ENCODE measurements at places on chromosomes 3 and 15.

GRCh38 chr15:69493406-69493805, 40.8 kb downstream of the RPLP1 start:
- no peak for DNase-seq

- peak; percentile 48 for DNase-seq
These were observed 634 bp downstream of the MINDY2 start for GRCh38 chr15:58771621-58772250.

DNA sequence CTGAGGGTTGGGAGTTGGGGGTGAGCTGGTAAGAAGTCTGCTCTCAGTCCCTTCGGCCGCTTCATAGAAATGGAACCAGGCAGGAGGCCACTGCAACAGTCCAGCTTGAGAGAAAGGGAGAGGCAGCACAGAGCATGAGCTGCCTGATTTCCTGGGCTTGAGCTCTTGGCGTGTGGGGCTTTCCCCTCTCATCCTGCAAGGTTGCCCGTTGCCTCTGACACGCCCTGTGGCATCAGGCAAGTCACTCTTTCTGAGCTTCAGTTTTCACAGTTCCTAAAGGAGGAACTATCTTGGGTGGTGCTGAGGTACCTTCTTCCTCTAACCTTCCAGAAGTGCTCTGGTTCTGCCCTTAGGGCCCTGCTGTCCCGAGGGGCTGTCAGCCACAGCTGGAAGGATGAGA, 4.9 kb downstream of the MESP2 start:
- no peak for DNase-seq

GRCh38 chr15:91099995-91100813, at the start of gene SV2B:
Gene SV2B (plus strand): TSS chr15:91100257. CDS start chr15:91226264, 126,007 bp downstream.
- DNase-seq = no peak

- peak; percentile 59 for DNase-seq
These were observed 31.5 kb upstream of the FAM107A start for GRCh38 chr3:58608648-58609047.

- DNase-seq = no peak
These were observed 57.2 kb downstream of the OXNAD1 start for GRCh38 chr3:16322189-16322588.

DNA sequence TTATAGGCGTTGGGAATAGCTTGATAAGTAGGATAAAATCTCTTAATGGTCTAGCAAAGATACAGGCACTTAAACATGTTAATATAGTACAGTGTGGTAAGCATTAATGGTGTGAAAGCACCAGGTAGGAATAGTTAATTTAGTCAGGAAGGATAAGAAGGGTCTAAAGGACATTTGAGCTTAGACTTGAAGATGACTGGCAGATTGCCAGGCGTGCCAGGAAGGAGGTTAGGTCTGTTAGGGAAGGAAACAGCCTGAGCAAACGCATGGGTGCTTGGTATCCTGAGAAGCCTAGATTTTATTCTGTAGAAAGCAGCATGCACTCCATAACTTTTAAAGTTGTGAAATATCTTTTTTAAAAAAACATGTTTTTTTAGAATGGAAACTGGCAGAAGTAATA, 17.7 kb downstream of the SEC62 start:
- DNase-seq = no peak

DNA sequence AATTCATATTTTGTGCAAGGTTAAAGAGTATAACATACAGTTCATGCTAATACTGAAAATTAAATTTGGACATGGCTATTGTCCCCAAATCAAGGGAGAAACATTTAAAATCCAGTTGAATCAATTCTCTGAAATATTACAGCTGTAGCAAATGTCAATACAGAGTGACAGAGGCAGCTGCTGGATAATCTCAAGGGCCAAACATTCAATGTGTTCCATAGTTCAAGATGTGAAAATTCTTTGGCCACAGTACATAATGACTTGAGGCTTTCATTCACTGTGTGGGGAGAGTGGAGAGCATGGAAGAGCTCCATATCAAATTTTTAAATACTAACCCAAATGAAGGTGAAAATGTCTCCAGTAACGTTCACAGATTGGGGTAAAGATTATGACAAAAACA, 1192.8 kb upstream of the CADM2 start:
- no peak for DNase-seq

DNA sequence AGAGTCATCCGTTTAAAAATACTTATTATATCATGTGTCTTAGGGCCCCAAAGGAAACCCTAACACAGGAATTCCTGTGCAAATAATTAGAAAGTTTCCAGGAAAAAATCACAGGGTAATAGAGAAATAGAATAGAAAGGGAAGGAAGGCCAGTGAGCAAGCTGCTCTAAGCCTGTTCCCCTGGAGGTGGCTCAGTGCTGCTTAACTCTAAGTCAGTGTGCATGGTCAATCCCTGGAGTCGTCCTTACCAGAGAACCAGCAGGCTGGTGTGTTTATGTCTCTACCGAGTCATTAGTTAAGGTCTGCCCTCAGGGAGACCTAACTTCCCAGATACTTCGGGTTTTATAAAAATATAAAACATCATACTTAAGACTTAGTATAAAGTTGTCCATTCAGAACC, 21.0 kb upstream of the MCF2L2 start:
- no peak for DNase-seq

GRCh38 chr3:183518491-183519251, 36.8 kb downstream of the KLHL6 start:
- DNase-seq = no peak

GRCh38 chr3:99626417-99626788, 12.0 kb upstream of the COL8A1 start:
- DNase-seq = no peak

- no peak for DNase-seq
These were observed 32.1 kb downstream of the FOXP1 start for GRCh38 chr3:71551311-71551919.

GRCh38 chr3:114378760-114379159, 84.9 kb downstream of the TIGIT start:
- DNase-seq = no peak

- no peak for DNase-seq
These were observed 23.6 kb upstream of the KIF23 start for GRCh38 chr15:69390575-69390974.

- no peak for DNase-seq
These were observed 121.8 kb upstream of the NPHP3 start for GRCh38 chr3:132843851-132844553.

- no peak for DNase-seq
These were observed 51.1 kb downstream of the CGNL1 start for GRCh38 chr15:57427367-57427821.

DNA sequence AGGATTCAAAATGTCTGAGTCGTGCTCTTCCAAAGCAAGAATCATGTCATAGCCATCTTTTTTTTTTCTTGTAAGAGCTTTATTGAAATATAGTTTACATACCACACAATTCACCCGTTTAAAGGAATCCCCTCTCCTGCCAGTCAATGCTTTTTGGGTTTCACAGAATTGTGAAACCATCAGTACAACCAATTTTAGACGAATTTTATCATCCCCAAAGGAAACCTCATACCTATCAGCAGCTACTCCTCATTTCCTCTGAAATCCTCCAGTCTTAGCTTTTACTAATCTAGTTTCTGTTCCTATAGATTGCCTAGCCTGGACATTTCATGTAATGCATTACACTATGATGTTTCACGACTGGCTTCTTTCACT, 39.6 kb downstream of the ADIPOQ start:
- DNase-seq = no peak

- no peak for DNase-seq
These were observed 78.2 kb downstream of the GALK2 start for GRCh38 chr15:49248291-49248690.

DNA sequence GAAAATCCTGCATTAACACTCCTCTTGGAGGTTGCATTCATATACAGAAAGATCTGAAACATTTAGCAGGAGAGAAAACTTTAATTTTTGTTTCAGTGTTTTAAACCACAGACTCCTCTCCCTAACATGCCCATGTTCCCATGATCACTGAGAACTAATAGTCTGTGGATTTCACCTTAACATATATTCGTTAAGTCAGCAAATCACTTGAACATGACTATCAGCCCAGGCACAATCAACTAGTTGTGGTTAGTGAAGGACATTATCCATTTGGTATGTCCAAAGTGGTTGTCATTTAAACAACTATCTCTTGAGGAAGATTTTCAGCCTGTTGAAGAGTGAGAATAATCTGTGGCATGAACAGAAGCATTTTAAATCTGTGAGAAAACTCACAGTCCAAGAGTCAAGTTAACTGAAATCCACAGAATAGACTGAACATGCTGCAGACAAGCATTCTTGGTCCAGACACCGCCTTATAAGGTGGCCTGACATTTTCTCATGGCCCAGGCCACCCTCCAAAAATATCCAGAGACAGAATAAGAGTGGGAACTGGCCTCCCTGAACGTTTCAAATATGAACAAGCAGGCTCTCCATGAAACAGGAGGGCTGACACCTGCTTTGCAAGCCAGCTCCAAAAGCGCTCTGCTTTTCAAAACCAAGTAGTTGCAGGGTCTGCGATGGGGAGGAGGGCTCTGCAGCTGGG, 39.9 kb upstream of the ADCY5 start:
- DNase-seq = no peak

- DNase-seq = no peak
These were observed 15.0 kb upstream of the C15orf61 start for GRCh38 chr15:67505675-67506572.

DNA sequence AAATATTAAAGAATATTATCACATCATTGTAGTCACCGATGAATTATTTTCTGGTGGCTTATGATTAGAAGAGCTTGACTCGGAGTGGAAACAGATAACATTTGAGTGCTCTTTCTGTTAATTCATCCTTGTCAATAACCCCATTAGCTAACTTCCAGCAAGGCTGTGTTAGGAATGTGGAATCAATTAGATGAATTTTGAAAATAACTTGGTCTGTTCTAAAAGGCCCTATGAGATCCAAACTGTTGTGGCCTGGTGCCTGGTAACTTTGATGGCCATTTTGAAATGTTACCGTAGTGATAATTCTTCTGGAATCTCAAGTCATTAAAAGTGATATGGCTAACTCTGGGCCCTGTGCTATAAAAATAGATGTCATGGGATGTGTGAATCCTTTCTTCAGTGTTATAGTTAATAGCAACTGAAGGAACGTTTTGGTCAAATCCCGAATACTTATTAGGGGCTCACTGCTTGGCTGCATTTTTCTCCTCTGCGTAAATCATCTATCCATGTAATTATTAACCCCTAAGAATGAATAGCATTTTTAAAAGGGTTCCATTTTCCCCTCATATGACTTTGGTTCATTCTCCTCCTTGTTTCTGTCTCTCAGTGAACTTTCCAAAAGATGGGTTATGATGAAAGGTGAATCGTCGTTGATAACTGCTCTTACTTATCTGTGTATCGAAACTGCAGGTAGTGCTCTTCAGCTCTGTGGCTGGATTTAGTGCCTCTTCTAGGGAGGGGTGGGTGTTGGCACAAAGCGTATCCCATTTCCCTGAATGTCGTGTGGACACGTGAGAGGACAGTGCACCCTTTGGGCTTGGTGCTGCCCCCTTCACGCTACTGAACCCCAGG, 82.7 kb downstream of the IGF1R start:
- DNase-seq = no peak

DNA sequence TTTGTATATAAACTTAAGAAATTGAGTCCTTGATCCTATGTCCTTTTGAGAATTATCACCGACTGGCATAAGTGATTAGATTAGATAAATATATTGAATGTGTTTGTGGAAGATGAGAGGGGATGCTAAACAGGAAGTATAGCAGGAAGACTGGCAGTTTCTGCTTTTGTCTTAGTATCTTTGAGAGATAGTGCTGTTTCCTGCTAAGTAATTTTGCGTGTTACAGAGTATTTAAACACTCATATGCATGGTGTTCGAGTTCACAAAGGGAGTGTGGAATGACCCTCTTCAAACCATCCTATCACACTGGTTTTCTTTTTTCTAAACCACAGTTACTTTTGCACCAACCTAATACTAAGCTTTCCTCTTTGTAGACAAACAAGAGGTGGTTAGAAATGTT, 106.0 kb downstream of the KLHL25 start:
- DNase-seq = no peak

DNA sequence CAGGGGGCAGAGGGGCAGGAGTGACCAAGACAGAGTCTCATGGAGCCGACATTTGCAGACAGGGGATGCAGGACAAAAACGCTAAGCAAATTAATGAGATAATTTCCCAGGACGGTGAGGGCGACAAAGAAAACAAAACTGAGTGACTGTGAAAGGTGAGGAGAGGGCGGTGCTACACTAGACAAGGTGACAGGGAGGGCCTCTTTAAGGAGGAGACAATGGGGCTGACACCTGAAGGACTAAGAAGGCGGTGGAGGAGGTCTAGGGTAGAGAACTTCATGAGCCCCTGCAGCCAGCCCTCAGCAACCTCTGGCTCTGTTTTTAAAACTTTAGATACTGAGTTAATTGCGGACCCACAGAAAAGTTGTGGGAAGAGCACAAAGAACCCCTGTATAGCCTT, 41.6 kb downstream of the IQSEC1 start:
- DNase-seq = no peak

DNA sequence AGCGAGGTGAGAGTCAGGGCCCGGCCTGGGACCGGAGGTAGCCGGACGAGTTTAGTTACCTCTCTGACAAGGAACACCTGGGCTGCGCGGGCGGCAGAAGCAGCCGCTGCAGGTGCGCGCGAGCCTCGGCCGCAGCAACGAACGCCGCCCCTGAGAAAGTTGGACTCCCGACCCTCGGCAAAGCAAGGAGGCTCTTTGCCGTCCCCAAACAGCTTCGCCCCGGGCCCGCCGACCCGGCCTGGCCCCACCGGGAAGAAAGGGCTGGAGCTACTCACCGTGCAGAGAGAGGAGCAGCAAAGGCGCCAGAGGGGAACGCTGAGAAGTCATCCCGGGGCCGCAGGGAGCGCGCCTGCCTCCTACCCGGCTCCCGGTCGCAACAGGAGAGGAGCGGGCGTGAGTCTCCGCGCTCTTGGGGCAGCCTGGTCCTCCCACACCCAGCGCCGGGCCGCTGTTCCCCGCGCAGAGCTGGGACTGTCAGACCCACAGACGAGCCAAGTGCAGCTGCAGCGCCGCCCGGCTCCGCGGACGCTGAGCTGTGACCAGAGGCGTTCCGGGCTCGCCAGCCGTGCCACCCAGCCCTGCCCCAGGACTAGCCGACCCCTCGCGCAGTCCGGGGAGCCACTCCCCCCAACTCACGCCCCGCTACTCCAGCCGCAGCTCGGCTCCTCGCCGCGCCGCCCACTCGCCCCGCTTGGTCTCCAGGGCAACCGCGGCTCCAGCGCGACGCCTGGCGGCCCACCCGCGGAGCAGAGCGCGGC, at the start of gene IGSF11:
IGSF11 (minus strand) TSS at position 591 of the 758 bp plus-strand sequence; CDS start at position 327, 264 bp downstream.
- DNase-seq = peak; percentile 67

DNA sequence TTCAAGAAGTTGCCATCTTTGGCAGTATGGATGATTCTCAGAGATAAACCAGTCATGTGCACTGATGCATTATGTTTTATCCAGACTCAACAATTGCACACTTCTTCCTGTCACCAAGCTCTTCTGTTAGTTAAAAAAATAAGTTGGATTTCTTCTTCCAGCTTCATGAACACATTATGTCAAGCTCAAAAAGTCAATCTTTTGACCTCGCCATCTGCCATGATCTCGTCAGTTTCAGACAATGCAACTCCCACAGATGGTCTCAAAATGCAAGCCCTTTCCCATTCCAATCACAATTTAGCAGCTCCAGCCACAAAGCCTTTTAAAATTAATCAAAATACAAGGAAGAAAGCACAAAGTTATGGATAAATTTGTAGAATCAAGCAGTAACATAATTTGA, 42.8 kb downstream of the TFDP2 start:
- no peak for DNase-seq

GRCh38 chr3:31249545-31249944, 283.2 kb upstream of the STT3B start:
- DNase-seq = no peak

Measured in anterior cingulate cortex (tissue), 58 donors.